PC-3 (cell line): ENCODE measurements at places on chromosomes 5 and 9. TPM values are rescaled to one million over a fixed set of nuclear protein-coding genes. Genes with fewer than 3 reads are reported as not detected.
A peak's percentile ranks its signal among the peaks of the same experiment; 100 is the strongest.

The CCDC171 gene
- 1.7 and 2.7 TPM in 2 replicates for total RNA-seq

DNA sequence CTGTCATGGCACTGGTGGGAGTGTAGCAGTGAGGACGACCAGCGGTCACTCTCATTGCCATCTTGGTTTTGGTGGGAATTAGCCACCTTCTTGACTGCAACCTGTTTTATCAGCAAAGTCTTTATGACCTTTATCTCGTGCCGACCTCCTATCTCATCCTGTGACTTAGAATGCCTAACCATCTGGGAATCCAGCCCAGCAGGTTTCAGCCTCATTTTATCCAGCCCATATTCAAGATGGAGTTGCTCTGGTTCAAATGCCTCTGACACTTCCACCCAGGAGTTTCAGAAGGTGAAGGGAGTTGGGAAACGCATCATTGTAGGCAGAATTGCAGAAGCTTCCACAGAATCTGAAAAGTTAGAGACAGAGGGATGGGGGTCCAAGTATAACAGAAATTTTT, 35.4 kb downstream of the SHC3 start:
- no peak for DNase-seq

DNA sequence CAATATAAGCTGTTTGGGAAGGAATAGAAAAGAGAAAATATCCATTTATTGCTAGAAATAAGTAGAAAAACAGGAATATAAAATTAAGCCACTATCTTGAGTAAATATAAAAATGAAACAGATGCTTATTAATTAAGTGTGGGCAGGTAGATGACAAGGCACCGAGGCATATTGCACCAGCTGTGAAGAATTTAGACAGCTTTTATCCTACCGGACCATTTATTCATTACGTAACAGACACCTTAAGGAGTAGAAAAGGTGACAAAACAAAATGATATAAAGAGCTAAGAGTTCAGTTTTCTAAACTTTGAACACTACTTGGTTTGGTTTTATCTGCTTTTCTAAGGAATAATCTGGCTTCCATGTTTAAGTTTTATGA, 404.1 kb downstream of the PTPRD start:
- DNase-seq = no peak

GRCh38 chr5:76223696-76224095, 140.5 kb downstream of the SV2C start:
- DNase-seq = no peak

GRCh38 chr5:58456486-58456885, 3.4 kb downstream of the PLK2 start:
- DNase-seq = no peak

DNA sequence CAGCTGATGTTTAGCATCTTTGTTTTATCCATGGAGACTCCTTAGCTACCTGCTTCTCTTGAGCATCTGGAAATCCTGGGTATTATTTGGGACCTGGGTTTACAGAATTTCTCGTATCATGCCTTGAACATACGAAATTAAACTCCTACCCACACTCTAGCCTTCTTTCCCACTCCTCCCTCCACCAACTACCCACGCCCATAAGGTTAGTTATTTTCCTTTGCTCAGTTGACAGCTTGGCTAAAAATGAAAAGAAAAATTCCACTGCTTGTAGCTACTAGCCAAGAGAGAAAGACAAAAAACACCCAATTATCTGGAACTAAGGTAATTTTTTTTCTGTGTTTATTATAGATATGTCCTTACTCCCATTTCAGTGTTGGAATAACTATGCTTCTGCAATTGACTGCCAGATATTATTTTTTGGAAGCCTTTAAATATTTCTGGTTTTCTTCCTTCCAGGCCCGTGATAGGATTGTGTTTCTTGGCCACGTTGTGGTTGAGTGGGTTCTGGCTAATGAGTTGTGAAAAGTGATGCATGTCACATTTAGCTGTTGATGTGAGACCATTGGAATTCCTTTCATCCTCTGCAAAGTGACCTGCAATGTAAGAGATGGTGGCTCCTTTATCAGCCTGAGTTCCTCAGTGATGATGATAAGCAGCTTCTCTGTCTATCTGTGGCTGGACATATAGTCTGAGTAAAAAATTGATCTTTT, 308.1 kb downstream of the LRRC70 start:
- DNase-seq = no peak

DNA sequence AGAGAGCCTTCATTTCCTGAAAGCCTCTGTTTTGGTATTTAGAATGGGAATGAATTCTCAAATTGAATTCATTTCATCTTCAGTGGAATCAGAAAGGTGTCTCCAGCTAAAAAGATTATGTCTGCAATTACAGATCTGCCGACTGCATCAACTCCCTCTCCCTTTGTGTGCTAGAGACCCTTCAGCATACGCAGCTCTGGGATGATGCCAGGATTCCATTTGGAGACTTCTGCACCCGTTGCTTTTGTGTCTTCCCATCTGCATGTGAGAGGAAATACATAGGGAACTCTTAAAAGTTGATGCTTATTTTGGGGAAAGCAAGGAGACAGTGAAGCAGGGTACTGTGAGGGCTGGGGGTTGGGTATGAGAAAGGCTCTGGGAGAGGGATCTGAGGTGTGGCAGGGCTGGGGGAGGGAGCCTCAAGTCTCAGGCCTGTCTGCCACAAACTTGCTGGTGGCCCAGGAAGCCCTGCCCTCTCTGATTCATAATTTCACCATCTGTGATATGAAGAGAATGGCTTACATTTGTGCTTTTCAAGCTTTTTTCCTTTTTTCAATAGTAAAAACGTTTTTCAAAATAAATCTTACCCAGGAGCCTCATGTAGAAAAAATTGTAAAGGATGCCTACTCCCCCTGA, 89.7 kb upstream of the SAP30L start:
- DNase-seq = peak; percentile 46
